ENCODE measurements at places on chromosomes 2 and 18.
A peak's percentile ranks its signal among the peaks of the same experiment; 100 is the strongest.

DNA sequence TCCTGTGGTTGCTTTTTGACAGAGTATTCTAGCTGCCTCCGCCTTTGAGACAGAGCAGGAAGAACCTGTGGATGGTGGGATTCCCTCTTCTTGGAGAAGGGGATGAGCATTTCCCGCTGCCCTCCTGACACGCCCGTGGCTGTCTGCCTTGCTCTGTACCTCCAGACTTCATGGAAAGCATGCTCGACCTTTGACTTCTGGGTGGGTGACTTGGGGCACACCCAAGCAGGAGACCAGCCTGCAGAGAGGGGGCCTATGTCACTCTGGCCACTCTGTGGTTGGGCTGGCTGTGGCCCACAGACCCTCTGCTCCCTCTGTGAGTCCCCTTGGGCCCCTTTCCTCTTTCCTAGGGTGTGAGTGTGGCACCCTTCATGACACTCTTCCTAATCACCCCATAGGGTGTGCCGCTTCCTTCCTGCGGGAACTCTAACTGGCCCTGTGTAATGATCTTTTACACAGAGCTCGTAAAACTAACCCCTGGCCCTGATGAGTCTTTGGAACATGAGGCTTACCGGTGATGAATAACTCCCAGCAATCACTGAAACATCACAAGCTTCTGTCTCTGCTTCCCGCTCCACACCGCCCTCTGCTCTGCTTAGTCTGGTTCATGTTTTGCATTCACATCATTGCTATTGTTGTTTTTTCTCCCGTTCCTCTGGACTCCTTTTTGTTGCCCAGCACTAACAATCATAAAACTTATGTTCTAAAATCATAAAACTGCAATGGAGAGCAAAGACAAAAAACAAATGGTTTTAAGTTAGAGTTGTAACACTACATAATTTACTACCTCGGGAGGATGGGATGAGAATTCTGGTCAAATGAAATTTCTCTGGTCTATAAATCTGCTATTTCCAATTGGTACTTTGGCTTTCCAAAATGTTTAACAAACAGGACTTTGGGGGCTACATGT is 101.1 kb downstream of the SH3YL1 start:
- DNase-seq = no peak

- no peak for DNase-seq
Measured at GRCh38 chr2:9740382-9741073, 102.7 kb upstream of the TAF1B start.

DNA sequence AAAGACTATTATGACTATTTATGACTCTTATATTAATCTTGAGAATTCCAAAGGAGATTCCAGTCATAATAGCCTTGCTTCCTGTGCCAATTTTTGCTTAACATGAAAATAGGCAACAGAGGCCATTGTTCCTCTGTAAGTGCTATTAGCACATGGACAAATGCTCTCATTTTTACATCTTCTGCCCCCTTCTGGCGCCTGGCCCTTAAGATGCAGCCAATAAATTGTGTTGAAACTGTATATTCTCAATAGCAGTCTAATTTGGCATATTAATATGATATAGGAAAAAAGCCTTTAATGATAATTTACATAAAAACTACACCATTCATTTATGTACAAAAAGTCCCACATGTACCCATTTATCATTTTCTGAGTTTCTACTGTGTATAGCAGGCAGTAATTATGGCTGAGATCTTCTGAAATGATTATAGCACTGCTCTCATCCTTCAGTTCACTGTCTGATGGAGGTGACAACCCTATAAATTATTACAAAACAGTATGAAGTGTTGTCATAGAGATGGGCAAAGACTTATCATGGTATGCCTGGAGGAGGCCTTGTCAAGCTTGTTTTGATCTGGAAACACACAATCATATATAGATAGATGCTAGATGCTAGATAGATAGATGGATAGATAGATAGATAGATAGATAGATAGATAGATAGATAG is 613.3 kb downstream of the TSN start:
- no peak for DNase-seq

DNA sequence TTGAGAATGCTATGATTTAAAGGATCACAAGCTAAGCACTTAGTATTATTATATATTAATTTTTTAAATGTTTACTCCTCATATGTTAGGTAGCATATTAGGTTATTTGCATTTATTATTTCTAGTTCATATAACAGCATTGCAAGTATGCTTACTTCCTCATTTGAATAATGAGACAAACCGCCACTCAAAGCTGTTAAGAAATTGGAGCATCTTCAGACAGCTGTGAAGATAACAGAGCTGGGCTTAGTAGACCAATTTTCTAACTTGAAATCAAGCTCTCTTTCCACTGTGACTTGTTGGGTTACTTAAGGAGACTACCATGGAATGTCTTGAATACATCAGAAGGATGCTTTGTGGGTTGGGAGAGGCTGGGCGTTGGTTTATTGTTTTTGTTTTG is 139.3 kb downstream of the ASXL3 start:
- DNase-seq = no peak

GRCh38 chr2:236569573-236569973 is at the start of gene ACKR3:
TSS of gene ACKR3 (plus strand) at chr2:236569825. CDS start at chr2:236580466, 10,641 bp downstream.
- peak; percentile 88 for DNase-seq

DNA sequence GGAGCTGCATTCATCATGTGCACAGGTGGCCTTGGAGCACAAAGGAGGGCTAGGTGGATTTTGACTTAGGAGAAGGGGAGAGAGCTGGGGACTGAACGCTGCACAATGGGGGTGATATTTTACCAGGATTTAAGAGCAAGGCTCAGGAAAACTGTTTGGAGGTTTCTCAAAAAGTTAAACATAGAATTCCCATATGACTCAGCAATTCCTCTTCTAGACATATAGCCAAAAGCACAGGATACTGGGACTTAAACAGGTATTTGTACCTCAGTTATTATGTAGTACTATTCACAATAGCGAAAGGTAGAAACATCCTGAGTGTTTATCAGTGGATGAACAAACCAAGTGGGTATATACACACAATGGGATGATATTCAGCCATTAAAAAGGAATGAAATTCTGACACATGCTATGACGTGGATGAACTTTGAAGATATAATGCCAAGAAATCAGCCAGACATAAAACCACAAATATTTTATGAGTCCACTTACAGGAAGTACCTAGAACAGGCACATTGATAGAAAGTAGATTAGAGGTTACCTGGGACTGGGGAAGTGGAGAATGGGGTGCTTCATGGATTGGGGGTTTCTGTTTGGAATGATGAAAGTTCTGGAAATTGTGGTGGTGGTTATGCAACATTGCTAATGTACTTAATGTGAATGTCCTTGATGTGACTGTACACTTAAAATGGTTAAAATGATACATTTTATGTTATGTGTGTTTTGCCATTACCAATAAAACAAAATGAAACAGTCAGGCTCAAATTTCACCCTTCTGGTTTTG is 216.9 kb downstream of the HAUS1 start:
- no peak for DNase-seq

DNA sequence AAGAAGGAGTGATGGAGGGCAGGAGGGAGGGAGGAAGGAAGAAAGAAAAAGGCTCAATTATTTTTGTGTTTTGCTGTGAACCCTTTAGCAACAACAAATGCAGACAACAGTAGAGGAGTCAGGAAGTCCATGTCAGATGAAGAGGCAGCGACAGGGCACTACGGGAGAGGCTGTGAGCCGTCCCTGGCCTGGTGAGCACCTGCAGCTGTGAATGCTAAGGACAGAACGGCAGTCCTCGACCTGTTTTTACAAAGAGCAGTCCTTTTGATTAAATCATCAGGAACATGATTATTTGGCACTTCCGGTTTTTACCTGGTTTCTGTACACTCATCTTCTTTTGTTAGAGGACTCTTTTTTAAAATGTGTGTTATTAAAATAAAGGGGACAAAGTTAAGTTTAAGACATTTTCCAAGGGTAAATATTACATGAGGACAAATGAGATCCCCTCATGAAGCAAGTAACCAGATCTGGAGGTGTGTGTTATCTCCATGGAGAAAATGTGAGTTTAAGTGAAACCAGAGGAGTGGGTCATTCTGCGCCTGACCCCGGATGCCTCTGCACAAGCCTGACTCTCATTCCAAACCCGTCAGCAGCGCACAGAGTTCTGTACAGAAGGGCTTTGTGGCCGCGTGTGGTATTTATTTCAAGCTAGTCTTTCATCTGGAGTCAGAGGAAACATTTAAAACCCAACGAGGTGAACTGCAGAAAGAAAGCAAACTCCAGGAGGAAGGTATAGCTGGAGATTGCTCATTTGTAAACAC is 492.5 kb downstream of the SOX11 start:
- peak; percentile 41 for DNase-seq

GRCh38 chr2:182941121-182941722 is 74.8 kb upstream of the FRZB start:
- DNase-seq = no peak

- DNase-seq = no peak
Measured at GRCh38 chr2:44285174-44285573, 9.9 kb downstream of the SLC3A1 start.

- DNase-seq = no peak
Measured at GRCh38 chr18:52007105-52007504, 332.9 kb upstream of the DCC start.

GRCh38 chr2:45825001-45825651 is 173.7 kb downstream of the PRKCE start:
- DNase-seq = no peak

GRCh38 chr2:191711621-191712020 is 33.7 kb downstream of the NABP1 start:
- no peak for DNase-seq

GRCh38 chr18:28189400-28190239 is 12.7 kb upstream of the CDH2 start:
- no peak for DNase-seq

DNA sequence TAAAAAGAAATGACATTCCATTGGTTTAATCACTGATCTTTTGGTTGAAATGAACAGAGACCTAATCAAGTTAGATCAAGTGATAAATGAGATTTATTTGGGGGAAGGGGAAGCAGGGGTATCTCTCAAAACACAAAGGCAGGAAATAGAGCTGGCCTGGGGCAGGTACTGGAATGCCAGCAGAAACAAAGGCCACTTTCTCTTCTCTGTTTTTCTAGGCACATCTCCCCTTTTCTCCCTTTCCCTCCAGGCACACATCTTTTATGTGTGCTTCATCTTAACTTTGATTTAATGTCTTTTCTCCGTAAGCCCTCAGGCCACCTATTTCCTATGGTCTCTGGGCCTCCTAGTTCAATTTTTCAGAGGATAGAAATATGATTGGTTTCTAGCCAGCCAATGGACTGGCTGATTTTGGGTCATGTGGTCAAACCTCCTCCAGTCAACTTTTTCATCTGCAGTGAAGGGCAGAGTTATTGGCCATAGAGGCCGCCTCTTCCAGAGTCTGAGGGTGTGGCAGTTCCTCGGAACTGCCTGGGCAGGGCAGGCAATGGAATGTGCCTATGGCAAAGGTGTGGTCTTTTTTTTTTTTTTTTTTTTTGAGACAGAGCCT is 58.9 kb upstream of the FAM136A start:
- DNase-seq = no peak

- DNase-seq = peak; percentile 82
Measured at GRCh38 chr2:148994341-148994740, 44.2 kb upstream of the LYPD6B start.

- no peak for DNase-seq
Measured at GRCh38 chr18:32763293-32763692, 9.5 kb downstream of the KLHL14 start.

DNA sequence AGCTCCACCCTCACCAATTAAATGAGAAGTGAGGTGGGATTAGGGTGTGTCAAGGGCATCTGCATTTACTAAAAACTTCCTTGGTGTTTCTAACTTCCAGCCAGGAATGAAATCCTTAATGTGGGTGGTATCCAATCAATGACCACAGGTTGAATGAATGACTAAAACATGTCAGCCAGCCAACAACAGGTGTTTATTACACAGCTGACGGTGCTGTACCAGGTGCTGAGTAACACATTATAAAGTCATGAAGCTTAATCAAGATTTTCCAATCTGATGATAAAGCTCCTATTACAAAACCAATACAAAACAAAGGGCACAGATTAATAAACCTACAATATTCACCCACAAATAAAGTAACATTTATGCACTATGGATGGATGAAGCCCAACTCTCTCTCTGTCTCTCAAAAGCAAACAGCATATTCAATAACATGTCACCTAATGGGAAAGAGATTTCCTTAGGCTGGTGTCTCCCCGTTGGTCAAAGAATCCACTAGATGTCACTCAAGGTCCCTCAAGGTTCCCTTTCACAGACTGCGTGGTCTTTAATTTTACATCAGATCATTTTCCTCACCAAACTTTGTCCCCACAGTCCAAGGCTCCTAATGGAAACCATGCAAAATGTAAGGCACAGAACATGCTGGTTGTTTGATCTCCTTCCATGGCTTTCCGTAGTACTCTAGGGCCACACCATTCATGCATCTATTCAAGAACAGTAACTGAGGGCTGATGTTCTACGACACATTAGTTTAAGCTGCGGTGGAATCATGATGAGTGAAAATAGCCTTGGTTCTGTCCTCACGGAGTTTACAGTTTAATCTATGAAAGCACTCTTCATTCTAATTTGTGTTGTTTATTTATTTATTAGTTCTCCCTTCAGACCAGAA is 6.4 kb upstream of the PTPN4 start:
- DNase-seq = peak; percentile 35

- no peak for DNase-seq
Measured at GRCh38 chr2:189641590-189641989, 19.7 kb upstream of the ASNSD1 start.

DNA sequence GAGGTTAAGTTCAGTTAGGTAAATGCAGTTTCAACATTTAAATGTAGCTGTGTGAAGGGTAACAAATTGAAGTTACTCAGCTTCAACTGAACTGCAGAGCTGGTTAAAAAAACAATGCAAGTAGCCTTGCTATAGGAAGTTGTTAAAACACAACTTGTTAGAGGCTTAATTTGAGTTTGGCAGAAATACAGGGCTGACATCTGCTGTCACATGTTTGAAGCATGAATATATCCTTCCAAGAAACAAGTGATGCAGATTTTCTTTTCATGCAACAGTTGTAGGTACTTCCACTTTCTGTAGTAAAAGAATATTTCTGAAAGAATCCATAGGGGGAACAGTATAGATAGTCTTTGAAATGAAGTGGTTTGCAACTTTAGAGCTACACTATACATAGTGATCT is 208.7 kb upstream of the RASGRP3 start:
- DNase-seq = no peak

All from DMS153 (cell line).